ENCODE measurements at places on chromosomes 4 and X.

GRCh38 chrX:47577901-47578300 lies 4.3 kb upstream of the TIMP1 start:
- DNase-seq: no peak

GRCh38 chr4:109820563-109820962 lies 5.0 kb downstream of the GAR1 start:
- no peak for DNase-seq

DNA sequence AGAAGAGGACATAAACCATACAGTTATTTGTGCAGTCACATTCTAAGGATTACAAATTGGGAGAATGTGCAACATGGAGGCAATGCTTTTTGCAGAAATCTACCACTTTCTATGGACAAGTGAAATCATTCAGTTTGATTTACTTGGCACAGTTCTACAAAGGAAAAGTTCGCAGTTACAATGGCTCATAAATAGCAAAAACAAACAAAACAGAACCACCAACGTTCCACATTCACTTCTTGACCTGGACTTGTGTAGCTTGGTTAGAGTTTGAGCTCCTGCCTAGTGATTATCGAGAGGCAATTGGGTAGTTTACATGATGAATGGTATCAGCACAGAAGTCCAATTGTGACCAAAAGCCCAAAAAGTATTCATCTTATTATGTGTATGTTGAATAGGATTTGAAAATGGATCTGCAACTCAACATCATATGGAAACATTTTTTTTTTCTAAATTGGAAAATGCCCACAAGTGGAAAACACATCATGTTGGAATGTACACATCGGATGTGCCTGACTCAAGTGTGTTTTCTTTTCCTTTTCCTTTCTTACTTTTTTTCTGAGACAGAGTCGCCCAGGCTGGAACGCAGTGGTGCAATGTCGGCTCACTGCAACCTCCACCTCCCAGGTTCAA lies 123.8 kb downstream of the LUZP4 start:
- no peak for DNase-seq

DNA sequence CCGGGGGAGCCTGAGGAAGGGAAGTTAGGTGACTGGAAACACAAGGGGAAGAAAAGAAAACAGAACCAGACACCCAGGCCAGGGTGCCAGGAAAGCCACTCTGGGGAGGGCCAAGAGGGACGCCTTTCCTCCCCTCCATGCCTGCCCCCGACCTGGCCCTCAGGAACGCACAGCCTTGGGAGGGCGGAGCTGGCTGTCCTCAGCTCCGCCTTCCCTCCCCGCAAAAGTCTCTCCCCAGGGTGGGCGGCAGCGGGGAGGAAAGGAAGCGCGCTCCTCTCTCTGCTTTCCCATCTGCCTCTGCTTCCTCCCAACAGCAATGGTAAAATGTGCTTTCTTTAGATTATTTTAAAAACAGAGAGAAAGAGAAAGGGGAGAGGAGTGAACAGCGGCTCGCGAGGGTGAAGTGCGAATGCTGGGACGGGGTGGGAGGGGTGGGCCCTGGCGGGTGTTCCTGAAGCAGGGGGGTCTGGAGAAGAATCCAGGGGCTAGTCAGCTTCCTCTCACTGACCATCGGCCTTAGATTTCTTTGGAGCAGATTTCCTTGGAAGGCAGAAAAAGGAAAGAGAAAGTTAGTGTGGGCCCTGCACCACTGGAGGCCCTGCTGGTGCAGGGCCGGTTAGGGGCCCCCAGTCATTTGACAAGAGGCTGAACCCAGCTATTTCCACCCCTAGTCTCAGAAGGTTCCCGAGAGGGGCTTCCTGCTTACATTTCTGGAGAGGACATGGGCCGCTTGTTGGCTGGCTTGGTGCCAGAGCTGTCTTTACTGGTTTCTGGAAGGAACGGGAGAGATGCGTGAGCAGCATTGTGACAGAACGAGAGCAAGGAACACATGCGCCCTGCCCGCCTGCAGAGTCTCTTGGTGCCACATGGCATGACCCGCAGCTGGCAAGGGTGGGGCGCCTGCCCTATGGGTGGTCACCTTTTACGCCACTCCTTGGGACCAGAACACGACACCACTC lies 4.7 kb upstream of the RENBP start:
- DNase-seq: no peak

- DNase-seq: no peak
These were observed 1.4 kb upstream of the SLC38A5 start for GRCh38 chrX:48471504-48471903.

- no peak for DNase-seq
These were observed 27.2 kb upstream of the SLC6A14 start for GRCh38 chrX:116409219-116409618.

GRCh38 chr4:78185117-78185516 lies 128.0 kb downstream of the FRAS1 start:
- no peak for DNase-seq

DNA sequence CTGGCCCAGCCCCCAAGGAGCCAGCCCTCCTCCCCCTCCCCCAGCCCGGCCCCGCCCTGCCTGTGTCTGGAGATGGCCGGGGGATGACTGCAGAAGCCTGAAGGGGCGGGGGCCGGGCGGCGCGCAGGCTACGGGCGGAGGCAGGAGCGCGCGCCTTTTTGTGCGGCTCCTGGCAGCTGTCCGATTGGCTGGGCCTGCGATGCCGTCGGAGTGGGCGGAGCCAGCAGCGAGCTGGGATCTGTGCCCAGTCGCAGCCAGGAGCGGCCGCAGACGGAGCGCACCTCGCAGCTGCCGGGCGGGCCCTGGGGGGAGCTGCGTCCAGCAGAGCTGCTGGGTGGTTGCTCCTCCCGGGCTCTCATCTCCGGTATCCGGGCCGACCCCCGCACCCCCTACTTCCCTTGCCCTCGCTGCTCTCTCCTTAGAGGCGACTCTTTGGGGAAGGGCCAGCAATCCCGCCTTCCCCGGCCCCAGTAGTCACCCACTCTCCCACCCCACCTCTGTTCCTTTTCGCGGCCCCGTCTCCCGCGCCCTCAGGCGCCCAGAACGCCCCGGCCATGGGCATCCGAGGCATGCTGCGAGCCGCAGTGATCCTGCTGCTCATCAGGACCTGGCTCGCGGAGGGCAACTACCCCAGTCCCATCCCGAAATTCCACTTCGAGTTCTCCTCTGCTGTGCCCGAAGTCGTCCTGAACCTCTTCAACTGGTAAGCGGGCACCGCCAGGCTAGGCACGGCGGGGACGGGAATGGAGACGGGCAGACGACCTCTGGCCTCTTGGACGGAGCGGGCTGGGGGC lies at the start of gene GABRQ:
Gene GABRQ, plus strand, starts transcription at position 247 of the 794 bp plus-strand sequence. Its CDS starts 308 bp downstream, at position 555.
- DNase-seq: peak; percentile 7

DNA sequence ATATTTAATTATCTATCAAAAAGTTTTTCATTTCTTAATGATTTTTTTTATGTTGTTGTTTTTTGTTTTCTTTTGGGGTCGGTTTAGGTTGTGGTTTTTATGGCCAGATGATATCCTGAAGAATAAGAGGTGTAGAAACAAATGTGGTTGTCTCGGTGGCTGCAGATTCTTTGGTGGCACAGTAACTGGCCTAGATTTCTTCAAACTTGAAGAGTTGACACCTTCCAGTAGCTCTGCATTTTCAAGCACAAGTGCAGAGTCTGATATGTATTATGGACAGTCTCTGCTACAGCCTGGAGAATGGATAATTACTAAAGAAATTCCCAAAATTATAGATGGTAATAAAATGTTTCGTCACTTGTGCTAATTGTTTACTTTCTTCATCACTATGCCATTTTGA lies 82.6 kb downstream of the BLTP1 start:
- no peak for DNase-seq

DNA sequence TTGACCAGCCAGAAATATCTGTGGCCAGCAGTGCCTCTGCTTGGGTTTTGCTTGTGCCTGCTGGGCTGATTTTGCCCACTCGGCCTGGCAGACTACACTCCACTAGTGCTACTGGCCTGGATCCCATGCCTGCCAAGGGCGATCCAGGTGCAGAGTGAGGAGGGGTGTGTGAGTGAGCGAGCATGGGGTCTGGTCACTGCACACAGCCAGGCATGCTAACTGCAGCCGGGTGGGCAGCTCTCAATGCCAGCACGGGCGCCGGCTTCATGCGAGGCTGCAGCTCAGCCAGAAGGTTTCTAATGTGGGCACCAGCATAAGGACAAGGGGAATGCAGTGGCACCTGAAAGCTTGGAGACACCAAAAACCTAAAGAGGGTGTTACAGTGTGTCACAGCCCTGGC lies 1161.4 kb downstream of the FSTL5 start:
- no peak for DNase-seq

All from activated CD4-positive, alpha-beta T cell treated with anti-CD3 and anti-CD28 coated beads, Interleukin-2, amount 50 U/mL, for 48 hours (primary cell).